ENCODE measurements at places on chromosomes 1 and 21.

GRCh38 chr21:37193676-37194075 lies 73.5 kb downstream of the VPS26C start:
- DNase-seq = peak; percentile 18

DNA sequence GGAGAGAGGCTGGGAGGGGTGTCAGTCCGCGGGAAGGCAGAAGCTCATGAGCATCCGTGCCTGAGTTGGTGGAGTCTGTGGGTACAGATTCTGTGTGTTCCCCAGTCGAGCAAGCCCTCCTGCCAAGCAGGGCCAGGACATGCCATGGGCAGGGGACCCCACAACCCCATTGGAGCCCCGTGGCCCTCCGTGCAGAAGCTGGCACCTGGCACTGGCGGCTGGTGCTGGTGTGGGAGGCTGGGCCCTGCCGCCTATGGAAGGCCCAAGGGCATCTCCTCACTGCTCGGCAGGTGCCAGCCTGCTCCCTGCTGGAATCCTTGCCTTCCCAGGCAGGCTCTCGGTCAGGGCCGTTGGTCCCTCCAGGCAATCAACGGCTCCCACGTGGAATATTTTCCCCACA lies 73.7 kb downstream of the UBE2T start:
- DNase-seq = no peak

DNA sequence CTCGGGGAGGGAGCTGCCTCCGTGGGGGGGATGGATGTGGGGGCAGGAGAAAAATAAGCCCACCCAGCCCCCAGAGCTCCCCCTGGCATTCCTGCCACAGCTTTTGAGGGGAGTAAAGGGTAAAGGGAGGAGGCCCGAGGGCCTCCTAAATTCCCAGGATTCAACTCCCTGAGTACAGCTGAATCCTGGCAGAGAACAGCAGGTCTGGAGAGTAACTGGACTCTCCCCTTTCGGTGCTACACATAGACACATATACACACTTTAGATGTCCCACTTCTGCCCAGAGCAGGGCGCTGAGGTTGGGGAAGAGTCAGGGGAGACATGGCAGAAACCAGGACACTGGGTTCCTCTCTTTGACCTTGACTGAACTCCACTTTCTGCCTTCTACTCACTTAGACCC lies 3.0 kb downstream of the KIRREL1 start:
- DNase-seq = no peak

DNA sequence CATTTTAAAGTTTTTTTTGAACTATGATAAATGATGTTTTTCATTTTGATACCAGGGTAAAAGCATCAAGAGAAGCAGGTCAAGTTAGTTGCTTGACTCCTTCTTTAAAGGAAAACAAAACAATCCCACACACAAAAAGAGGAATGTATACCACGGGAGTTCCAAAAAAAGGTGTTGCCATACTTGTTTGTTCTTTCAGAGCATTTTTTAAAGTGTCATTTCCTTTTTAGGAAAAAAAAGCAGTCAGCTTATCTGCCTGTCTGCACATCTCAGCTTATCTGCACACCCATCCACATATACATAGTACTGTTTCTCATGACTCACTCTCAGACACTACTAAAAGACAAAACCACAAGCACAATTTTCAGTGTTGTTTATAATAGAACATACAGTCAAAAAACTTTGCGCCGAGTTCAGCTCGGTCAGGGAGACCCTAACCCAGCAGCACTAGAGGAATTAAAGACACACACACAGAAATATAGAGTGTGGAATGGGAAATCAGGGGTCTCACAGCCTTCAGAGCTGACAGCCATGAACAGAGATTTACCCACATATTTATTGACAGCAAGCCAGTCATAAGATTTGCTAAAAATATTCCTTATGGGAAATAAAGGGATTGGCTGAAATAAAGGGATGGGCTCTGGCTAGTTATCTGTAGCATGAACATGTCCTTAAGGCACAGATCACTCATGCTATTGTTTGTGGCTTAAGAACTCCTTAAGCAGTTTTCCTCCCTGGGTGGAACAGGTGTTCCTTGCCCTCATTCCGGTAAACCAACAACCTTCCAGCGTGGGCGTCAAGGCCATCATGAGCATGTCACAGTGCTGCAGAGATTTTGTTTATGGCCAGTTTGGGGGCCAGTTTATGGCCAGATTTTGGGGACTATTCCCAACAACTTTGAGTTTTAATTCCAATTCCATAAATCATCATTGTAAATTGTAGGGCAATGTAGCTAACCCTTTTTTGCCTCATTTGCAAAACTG lies 11.4 kb upstream of the MNDA start:
- DNase-seq = no peak

DNA sequence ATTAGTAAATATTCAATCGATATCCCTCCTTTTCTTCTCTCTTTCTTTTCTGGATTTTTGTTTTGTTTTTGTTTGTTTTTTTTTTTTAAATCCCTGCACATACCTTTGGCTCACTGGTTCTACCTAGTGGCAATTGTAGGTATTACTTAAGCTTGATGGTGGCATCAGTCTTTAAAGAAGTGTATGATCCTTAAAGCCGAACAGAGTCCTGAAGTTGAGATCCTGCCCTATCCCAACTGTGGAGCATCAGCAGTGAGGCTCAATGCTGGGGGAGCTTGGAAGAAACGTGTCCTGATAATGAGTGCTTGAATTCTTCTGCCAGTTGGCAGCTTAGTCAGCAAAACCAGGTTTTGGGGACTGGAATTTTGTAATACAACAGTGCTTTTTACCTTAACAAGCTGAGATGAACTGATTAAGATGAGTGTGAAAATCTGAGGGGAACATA lies 60.8 kb downstream of the FASLG start:
- DNase-seq = peak; percentile 34

GRCh38 chr1:42957229-42957879 lies 1.3 kb downstream of the SLC2A1 start:
- peak; percentile 39 for DNase-seq

DNA sequence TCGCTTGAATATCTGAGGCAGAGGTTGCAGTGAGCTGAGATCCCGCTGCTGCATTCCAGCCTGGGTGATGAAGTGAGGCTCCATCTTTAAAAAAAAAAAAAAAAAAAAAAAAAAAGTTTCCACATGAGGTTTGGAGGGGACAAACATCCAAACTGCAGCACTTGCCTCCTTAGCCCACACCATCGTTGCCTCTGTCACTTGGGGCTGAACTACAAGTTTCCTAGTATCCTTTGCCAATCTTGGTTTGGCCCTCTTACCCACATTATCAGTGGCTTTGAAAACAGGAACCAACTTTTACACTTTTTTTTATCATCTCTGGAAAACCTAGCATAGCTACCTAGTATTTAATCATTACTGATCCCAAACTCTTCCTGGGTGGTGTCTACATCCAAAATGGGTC lies 59.2 kb downstream of the CLSTN1 start:
- DNase-seq = no peak

DNA sequence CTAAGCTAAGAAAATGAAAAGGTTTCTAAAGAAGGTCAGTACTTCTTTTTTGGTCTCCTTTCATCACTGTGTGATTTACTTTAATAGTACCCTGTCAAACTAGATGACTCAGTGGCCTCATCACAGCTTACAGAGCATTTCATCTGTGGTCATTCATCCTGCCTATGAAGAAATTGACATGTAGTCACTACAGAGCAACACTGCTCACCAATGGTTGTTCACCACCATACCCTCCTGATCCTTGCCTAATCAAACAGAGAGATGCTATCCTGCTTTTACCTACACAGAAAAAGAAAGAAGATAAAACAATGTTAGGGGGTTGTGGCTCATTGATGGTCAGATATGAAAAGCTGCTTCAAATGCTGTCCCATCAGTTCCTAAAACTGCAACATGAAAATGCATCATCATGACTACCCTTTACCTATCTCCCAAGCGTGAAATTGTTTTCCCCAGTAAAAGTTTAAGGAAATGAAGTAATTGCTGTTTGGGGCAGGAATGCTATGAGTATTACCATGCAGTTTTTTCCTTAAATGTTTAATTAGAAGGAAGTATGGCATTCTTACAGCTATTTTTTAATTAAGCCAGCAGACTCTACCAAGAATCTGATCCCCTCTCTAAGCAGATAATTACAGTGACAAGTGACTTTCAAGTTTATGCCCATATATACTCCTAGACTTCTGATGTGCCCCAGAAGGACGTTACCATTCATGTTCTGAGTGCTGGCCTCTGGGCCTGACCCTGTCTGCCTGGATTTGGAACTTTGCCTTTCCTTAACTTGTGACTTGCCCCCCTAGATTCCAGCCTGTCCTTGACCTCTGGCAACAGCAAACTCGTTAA lies 46.1 kb upstream of the FBXO28 start:
- DNase-seq = no peak

DNA sequence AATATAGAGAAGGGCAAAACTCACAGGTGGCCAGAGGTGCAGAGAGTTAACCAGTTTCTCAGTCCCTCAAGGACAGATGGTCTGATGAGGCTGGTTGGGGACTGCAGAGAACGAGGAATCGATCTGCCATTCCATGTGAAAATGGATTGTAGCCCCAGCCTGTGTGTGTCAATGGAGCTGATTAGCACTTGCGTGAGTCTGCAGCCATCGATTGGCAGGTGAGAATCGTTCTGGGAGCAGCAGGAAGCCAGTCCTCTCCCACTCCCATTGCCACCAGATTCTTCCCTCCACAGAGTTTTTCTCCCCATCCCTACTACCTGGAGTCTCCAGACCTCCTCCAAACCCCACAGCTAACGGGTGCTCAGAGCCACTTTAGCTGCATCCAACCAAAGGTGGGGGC lies 18.3 kb upstream of the PSMB2 start:
- no peak for DNase-seq

DNA sequence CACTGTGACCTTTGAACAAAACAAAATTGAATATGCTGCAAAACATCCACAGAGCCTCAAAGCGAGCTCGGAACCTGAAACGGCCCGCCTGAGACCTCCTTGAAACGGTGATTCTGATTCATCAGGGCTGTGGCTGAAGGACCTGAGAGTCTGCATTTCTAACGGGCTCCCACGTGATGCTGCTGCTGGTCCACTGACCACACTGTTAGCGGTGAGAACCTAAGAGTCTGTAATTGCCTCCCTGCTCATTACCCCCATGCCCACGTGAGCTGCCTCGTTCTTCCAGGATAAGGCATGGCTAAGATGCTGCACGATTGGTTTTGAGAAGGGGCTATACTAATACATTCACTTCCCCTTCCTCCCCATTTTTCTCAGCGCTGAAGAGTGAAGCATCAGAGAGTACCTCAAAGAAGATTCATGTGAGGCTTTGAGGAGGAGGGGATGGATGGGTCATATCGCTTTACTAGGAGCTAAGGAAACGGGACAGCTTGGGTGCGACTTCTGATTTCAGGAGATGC lies 9.7 kb downstream of the TLR5 start:
- peak; percentile 92 for DNase-seq

GRCh38 chr1:27928216-27928954 lies 6.4 kb upstream of the SMPDL3B start:
- peak; percentile 28 for DNase-seq

- DNase-seq = no peak
These were observed 204.8 kb downstream of the KCNK2 start for GRCh38 chr1:215287362-215287761.

DNA sequence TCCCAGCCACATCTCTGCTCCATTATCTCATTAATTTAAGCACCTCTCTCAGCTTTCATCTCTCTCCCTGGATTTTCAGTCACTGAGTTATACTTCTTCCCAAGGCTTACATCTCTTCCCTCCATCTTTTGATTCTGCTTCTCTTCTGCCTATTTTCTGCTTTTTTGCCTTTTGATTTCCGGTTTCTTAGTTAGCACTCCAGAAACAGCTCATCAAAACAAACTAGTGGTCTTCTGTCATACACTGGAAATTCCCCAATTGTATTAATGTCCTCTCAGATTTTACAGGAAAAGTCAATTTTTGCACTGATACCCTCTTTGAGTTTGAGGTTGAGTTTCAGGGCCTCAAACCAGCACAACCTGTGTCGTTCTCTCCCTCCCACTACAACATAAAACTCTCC lies 1.5 kb downstream of the LCE3E start:
- no peak for DNase-seq

- no peak for DNase-seq
These were observed 131.5 kb upstream of the VAMP3 start for GRCh38 chr1:7639435-7640131.

DNA sequence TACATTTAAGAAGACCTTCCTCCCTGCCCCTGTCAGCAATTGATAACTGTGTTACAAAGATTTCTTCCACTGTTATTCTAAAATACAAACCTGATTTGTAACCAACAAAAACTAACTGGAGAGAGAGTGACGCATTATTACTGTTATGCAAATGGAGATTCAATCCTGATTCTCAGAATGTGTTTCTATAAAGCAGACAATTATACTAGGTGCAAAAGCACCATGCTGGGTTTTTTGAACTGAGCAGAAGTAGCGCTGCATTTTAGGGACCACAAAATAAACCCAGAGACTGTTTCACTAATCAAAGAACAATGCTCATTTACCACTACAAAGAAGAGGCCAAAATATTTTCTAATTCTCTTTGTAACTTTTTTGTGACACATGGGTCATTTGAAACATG lies 13.6 kb upstream of the GBP6 start:
- DNase-seq = no peak

GRCh38 chr1:38076455-38076854 lies 29.9 kb upstream of the POU3F1 start:
- DNase-seq = no peak

DNA sequence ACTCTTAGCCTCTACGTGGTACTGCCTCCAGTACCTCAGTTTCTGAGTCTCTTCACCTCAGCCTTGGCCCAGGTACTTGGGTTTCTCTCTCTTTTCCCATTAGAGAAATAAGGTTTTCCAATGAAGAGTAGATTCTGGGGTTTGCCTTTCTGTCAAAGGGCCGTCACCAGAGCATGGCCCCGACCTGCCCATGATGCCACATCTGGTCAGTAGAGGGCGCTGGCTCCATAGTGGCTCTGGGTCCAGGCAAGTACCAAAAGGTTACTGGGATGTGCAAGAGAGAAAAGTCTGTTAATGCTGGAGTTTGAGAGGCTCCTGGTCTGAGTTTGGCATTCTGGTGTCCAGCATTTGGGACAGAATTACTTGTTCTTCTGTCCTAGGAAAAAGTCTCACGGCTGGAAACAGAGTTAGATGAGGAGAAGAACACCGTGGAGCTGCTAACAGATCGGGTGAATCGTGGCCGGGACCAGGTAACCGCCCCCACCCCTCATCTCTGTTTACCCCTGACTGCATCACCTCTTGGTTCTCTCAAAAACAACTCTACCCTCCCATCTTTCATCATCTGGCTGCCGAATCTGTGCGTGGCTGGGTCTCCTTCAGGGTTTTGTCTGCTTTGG lies 5.3 kb upstream of the TUFT1 start:
- peak; percentile 82 for DNase-seq

Data from ELF-1 (cell line).